ENCODE measurements at places on chromosomes 2 and 18. TPM values are rescaled to one million over a fixed set of nuclear protein-coding genes. Genes with fewer than 3 reads are reported as not detected.

Gene SH3RF3
- total RNA-seq = 5.2 TPM

Gene TAF4B
- 3.3 TPM for total RNA-seq

Gene UGT1A3
- not detected for total RNA-seq

Gene SERPINB11
- not detected for total RNA-seq

Gene NDC80
- 13.6 TPM for total RNA-seq

Gene SFT2D3
- 6.5 TPM for total RNA-seq

Gene SCN2A
- 24.2 TPM for total RNA-seq

Gene APOB
- 1.2 TPM for total RNA-seq

Gene ADD2
- 22.7 TPM for total RNA-seq

Gene TLX2
- not detected for total RNA-seq

Gene EFR3B
- total RNA-seq = 40.9 TPM

Gene AFF3
- total RNA-seq = 44.6 TPM

Gene CYRIA
- total RNA-seq = 44.0 TPM

Gene DES
- total RNA-seq = 5.5 TPM

Gene PDIA6
- 222 TPM for total RNA-seq

Gene ALK
- total RNA-seq = 12.4 TPM

Gene MROH2A
- total RNA-seq = under 0.01 TPM

Gene GAREM1
- 12.3 TPM for total RNA-seq

Gene RPL31
- total RNA-seq = 2,674 TPM

Gene GPBAR1
- total RNA-seq = 0.30 TPM

Measured in spinal cord (tissue), 10 donors.